Urinary bladder (tissue), 4 donors: ENCODE measurements at places on chromosomes 6 and 20. TPM values are rescaled to one million over a fixed set of nuclear protein-coding genes. Genes with fewer than 3 reads are reported as not detected.

Gene SLC17A2
- 0.04 TPM for polyA plus RNA-seq

Gene EDN3
- polyA plus RNA-seq: 0.24 TPM

Gene FKBP5
- 236 TPM for polyA plus RNA-seq

Gene ID4
- polyA plus RNA-seq: 50.2 TPM

Gene BHLHE23
- not detected for polyA plus RNA-seq
